Cardiac fibroblast (primary cell): ENCODE measurements at places on chromosomes 2 and 18.

DNA sequence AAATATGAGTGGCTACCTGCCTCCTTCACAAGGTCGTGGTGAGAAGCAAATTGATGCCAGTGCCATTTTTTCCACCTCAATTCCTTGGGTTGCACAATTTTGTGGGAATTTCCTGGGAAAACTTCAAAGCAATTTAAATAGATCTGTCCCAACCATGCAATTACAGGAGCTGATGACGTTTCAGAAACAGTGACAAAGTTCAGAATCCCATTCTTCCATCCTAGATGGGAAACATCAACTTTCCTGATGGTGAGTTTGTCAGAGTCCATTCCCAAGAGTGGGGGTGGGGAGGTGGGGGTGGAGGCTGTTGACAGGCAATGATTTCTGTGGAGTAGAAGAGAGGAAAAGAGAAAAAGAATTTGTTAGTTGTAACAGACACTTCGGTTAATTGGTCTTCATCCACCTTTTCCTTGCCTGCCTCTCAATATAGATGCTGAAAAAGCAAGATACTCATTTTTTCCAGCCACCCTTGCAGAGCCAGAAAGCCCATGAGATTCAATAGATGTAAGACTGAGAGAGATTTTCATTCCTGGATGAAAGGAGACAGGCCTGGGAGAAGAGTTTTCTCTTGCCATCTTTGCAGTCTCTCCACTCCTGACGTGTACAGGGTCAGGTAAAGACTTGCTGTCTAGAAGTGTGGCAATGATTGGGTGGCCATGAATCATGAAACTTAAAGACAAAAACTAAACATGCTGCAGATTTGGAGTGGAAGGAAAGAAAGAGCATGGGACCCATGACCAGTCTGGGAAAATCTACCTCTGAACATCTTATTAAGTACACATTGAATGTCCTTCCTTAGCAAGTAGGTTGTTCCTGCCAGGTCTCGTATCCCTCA is 47.3 kb downstream of the SOCS6 start:
- no peak for DNase-seq

DNA sequence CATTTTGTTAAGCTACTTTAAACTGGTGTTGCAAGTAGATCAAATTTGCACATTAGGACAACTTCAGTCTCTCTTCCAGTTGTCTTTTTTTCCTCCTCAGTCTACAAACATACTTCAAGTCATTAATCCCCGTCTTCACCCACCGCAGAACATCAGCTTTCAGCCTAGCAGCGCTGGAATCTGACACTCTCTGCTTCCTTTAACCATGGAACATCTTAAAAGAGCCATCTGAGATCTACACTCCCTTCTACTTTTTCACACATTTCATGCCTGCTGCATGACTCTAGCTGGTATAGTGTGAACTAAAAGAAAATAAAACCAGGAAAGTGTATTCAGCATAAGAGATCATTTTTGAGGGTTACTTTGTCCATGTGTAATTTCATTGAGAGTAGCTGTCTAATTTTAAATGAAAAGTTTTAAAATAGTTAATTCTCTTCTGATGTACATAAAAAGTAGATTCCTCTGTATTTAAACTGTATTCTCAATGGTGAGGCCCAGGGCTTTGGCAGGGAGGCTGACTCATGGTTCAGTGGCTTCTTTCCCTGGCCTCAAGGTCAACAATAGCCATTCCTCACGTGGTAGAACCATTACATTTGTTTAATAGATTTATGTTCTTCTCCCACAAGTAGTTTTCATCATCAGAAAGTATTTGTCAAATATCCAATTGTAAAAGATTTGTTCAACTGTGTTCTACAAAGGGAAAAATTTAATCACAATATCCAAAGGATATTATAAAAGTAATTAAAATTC is 16.5 kb downstream of the SGPP2 start:
- DNase-seq = peak; percentile 59

GRCh38 chr2:221708902-221709301 is 136.8 kb upstream of the EPHA4 start:
- no peak for DNase-seq

GRCh38 chr2:99450199-99450598 is 39.6 kb downstream of the REV1 start:
- DNase-seq = no peak

- DNase-seq = no peak
Measured at GRCh38 chr18:598124-598589, 1.4 kb downstream of the CLUL1 start.

GRCh38 chr2:191738667-191739066 is 60.7 kb downstream of the NABP1 start:
- DNase-seq = no peak

DNA sequence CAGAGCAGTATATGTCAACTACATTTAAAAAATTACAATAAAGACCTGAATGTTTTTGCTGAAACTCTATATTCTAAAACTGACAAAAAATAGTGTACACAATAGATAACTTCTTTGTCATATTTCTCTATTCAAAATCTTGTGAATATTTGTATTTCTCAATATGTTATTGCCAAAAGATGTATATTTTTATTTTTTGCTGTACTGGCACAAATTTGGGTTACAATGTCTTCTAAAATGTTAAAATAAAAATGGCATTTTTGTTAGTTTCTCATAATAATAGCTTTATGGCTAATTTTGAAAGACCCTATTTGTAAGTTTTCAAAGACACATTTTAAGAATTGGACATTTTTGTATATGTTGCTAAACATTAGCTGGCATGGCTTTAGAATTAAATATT is 630 bp upstream of the ARHGEF33 start:
- no peak for DNase-seq

- DNase-seq = no peak
Measured at GRCh38 chr2:66682476-66682875, 247.6 kb downstream of the MEIS1 start.

DNA sequence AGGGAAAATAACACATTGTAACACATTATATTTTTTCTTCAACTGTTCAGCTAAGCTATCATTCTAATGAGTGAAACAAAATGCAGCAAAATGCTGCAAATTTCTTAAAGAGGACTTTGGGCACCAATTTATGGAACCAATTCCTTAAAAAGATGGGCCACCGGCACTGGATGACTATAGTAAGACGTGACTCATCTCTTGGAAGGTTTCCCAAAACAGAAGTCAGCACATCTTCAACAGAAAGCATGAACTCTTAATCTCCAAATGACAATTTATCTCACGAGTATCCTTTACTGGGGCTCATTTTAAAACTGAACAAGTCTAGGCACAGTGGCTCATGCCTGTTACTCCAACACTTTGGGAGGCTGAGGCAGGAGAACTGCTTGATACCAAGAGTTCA is 213.4 kb downstream of the CDH20 start:
- peak; percentile 59 for DNase-seq

- no peak for DNase-seq
Measured at GRCh38 chr2:207448006-207448405, 81.8 kb upstream of the CREB1 start.

GRCh38 chr2:201959626-201960025 is 74.0 kb upstream of the FZD7 start:
- DNase-seq = peak; percentile 15

- no peak for DNase-seq
Measured at GRCh38 chr18:46705521-46705920, 48.5 kb upstream of the LOXHD1 start.

- DNase-seq = peak; percentile 99
Measured at GRCh38 chr2:215528555-215528954, 92.7 kb upstream of the FN1 start.

GRCh38 chr2:220104871-220105351 is 477.5 kb downstream of the SLC4A3 start:
- peak; percentile 69 for DNase-seq

DNA sequence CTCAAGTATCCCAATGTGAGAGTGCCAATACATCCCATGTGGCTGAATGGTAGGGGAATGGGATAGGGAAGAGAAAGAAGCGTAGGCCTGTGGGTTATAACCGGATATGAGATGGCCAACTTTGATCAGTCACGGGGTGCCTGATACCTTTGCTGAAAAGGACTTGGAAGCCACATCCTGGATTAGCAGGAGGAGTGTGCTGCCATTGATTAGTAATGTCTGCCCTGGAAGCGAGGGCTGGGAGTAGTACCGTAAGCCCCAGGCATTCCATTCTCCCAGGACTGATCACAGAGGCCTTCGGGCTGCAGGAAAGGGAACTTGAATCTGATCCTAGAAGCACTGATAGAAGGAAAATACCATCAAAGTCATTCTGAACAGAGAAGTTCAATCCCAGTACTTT is 218.5 kb downstream of the TFCP2L1 start:
- DNase-seq = peak; percentile 18

- DNase-seq = no peak
Measured at GRCh38 chr2:64661741-64662169, 8.0 kb upstream of the SERTAD2 start.

DNA sequence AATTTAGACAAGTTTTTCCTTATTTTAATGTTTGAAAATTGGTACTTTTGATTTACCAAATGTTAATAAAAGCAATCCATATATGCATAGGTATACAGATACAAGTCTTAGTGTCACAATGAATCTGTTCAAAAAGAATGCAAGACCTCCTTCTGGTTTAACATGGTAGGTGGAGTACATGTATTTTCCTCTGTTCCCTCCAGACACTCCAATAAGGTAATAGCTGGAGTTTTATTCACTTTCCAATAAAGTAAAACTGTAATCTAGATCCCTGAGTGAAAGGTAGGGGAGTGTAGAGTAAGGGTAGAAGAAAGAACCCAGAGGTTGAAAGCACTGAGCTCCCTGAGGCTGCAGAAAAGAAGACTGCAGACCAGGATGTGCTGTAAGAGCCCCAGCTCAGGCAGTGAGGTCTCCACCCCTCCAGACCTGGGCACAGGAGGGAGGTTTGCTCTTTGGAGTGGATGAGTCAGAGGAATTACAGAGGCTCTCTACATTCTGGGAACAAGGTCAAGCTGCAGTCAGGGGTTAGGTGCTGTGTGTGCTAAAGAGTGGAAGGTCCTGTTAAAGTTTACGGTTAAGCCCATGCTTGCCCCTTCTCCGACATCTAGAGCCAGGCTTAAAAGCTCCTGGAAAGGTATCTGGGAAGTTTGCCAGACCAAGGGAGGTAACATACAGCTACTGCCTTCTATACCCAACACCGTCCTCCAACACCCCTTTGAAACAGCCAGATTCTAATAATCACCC is 27.6 kb upstream of the STAT1 start:
- DNase-seq = peak; percentile 23
